ENCODE measurements at places on chromosomes 12 and 14. TPM values are rescaled to one million over a fixed set of nuclear protein-coding genes. Genes with fewer than 3 reads are reported as not detected.

DNA sequence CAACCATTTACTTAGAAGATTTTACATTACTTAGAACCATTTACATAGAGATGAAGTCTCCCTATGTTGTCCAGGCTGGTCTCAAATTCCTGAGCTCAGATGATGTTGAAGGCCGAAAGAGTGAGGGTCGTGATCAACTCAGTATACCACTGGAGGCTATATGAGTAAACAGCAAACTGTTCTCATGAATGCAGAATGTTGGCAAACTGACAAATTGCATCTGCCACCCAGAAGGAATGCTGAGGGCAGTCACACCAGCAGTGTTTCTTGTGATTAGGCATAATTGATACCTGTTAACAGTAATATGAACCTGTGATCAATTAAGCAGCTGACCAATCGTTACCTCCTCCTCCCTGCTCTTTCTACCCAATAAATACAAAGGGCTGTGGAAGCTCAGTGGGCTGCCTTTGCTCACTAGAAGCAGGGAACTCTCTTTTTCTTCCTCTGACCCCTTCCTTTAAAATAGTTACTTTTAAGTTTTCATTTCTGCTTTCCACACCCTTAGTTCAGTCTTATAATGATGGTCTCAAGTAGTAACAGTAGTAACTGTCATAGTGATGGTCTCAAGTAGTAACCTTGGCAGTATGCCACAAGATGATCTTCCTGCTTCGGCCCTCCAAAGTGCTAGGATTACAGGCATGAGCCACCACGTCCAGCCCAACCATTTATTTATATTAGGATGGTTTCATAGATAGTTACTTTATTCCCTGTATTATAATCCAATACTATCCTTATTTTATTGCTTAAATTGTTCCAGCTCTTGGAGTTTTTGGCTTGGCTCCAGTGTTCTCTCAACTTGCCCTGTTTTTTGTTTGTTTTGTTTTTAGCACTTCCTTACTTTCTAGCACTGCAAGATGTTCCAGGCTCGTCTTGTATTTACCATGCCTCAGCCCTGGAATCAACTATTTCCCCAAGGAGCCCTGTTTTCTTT lies 25.8 kb downstream of the LIMA1 start:
- no peak for DNase-seq

GRCh38 chr14:69605738-69606137 lies 5.7 kb upstream of the SUSD6 start:
- DNase-seq = no peak

DNA sequence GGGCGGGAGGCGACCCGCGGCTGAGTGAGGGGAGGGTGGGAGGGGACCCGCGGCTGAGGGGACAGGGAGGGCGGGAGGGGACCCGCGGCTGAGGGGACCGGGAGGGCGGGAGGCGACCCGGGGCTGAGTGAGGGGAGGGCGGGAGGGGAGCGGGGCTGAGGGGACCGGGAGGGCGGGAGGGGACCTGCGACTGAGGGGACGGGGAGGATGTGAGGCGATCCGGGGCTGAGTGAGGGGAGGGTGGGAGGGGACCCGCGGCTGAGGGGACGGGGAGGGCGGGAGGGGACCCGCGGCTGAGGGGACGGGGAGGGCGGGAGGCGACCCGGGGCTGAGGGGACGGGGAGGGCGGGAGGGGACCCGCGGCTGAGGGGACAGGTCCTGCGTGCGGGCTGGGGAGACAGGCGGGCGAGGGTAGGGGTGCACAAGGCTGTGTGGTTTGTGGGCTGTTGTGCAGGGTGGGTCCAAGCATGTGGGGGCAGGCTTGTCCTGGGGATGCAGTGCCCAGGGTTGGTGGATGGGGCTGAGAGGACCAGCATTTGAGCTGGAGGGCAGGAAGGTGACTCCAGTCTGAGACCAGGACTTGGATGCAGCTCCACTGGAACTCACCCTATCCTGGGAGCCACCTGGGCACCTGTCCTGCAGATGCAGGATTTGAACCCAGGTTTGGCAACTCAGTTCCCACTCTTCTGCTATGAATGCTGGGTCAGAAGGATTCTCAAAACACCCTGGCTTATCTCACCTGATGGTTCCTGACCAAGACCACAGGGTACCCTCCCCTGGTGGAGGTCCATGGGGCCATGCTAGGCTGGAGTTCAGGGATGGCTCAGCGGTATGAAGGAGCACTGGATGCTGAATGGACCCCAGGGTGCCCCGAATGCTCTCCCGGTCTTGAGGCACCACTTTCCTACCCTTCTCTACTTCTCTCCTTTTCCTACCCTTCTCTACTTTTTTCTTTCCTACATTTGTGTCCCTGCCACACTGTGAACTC lies 9.4 kb downstream of the PLD4 start:
- DNase-seq = no peak

CD27 gene
- 85.4 TPM for total RNA-seq

STYK1 gene
- not detected for total RNA-seq

OR4E2 gene
- not detected for total RNA-seq

All from activated CD4-positive, alpha-beta T cell treated with anti-CD3 and anti-CD28 coated beads for 36 hours (primary cell).